ENCODE measurements at places on chromosomes 1 and 21.

GRCh38 chr1:206430031-206430983 lies 40.0 kb upstream of the IKBKE start:
- DNase-seq = no peak

- no peak for DNase-seq
Measured at GRCh38 chr1:90936731-90937130, 85.1 kb downstream of the ZNF644 start.

- no peak for DNase-seq
Measured at GRCh38 chr1:175353066-175353465, 160.5 kb upstream of the KIAA0040 start.

GRCh38 chr1:173400387-173400995 lies 76.6 kb upstream of the PRDX6 start:
- no peak for DNase-seq

DNA sequence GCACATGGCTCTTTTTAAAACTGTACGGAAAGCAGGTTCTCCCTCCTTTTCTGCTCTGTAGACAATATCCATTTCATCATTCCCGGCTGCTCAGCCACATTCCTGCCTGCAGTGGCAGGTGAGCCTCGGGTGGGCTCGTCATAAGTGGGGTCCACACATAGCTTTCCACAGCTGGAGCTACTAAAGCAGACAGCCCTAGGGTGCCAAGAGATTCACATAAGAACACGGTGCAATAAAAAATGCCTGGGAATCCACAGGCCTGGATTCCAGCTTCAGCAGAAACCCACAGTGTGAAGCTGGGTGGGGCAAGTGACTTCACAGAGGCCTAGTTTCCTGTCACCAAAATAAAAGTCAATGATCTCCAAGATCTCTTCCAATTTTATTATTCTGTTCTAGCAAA lies 96.4 kb downstream of the MIS18A start:
- no peak for DNase-seq

DNA sequence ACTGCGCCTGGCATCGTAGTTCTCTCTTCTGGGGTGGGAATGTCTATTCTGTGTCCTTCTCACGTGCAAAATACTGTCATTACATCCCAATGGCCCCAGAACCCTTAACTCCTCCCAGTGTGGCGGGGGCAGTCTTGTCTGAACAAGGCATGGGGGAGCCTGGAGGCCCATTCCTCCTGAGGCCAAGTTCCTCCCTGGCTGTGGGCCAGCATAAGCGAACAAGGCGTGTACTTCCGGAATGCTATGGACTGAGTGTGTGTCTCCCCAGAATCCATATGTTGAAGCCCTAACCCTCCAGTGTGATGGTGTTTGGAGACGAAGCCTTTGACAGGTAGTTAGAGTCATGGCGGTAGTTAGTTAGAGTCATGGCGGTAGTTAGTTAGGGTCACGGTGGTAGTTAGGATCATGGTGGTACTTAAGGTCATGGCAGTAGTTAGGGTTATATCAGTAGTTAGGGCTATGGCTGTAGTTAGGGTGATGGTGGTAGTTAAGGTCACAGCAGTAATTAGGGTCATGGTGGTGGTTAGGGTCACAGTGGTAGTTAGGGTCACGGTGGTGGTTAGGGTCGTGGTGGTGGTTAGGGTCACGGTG lies 71.0 kb downstream of the PRKCZ start:
- DNase-seq = no peak

GRCh38 chr1:219088778-219089557 lies 84.7 kb upstream of the LYPLAL1 start:
- peak; percentile 97 for DNase-seq

DNA sequence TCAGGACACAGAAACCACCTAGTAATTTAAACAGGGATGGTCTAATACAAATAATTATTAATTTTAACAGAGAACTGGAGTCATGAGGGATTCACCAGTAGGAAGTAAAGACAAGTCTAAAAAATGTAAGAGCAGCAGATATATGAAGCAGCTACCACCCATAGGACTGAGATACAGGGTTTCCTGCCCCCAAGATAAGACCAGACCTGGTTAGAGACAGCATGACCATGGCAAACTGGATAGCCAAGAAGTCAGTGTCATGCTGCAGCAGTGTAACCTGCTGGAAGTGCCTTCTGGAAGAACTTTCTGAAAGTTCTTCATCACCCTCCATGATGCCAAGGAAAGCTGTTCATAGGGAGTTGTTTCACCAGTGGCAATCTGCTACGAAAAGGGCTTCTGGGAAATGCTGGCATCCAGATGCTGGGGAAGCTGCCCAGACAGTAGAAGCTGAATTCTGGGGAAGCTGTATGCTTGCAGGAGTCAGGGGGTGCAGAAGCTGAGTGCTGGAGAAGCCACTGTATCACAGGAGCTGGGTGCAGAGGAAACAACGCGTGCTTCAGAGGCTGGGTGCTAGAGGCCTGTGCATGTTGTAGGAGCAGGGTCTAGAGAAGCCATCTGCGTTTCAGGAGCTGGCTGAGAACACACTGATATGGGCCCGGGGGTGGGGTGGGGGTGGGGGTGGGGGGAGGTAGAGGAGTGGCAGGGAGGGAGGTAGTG lies 356.4 kb downstream of the DISC1 start:
- DNase-seq = peak; percentile 40

- no peak for DNase-seq
Measured at GRCh38 chr1:14242123-14242522, 356.4 kb upstream of the KAZN start.

DNA sequence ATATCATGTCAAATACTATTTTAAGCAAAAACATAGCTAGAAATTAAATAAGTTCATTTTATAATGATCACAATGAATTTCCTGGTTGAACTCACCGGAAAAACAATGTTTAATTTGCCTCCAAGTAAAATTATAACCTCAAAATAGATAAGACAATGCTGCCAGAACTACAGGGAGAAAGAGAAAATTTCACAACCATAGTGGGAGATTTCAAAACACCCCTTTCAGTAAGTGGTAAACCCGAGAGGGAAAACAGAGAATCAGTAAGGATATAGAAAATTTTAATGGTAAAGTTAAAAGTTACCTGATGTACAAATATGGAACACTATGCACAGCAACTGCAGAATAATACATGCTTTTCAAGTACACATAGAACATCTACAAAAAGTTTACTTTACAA lies 43.2 kb upstream of the PLA2G4A start:
- peak; percentile 39 for DNase-seq

- no peak for DNase-seq
Measured at GRCh38 chr1:243558576-243558975, 291.5 kb downstream of the AKT3 start.

DNA sequence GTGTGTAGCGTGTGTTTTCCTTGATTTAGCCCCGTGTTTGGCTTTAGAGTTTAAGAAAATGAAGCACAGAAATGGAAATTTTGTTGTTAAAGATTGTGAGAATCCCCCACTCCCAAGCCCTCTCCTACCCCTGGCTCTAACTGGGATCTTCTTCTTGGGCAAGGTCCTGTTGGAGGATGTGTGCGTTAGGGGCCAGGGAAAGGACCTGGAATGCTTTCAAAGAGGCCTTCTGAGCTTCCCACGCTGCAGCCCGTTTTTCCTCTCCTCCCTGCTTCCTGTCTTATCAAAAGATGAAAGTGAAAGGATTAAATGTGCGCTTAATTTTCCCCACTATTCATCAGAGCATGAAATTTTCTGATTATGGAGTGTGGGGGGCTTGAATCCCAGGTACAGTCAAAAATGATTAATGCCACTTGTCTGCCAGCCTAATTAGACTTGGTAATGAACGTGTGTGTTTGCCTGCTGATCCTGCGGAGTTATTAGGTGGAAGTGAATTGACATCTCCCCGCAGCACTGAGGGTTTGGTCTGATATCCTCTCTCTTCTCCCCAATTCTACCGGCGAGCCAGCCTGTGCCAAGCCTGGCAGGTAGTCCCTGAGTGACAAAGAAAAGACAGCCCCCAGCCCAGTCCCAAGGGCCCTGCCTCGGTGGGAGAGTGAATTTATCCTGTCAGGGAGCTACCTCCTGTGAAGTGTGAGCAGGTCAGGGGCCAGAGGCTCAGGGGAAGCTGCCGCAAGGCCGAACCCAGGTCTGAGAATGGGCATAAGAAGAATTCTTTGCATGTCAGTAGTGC lies 4.9 kb downstream of the RASSF5 start:
- DNase-seq = no peak

GRCh38 chr1:229448354-229448753 lies 14.5 kb upstream of the ACTA1 start:
- DNase-seq = no peak

GRCh38 chr1:212207118-212207517 lies 78.1 kb upstream of the PPP2R5A start:
- no peak for DNase-seq

DNA sequence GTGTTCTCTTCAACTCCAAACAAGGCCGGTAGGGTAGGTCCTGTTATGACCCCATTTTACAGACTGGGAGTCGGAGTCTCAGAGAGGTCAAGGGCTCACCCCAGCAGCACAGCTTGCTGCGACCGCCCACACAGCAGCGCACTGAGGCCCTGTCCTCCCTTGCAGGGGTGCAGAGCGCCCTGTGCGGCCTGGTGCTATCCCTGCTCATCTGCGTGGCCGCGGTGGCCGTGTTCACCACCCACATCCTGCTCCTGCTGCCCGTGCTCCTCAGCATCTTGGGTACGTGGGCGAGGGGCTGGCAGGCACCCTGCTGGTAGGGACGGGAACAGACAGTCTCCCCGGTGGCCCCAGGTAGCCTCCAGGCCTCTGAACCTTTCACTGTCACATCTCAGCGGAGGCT lies 55.9 kb downstream of the DISP3 start:
- DNase-seq = no peak

- no peak for DNase-seq
Measured at GRCh38 chr1:3419415-3420204, 34.9 kb upstream of the ARHGEF16 start.

DNA sequence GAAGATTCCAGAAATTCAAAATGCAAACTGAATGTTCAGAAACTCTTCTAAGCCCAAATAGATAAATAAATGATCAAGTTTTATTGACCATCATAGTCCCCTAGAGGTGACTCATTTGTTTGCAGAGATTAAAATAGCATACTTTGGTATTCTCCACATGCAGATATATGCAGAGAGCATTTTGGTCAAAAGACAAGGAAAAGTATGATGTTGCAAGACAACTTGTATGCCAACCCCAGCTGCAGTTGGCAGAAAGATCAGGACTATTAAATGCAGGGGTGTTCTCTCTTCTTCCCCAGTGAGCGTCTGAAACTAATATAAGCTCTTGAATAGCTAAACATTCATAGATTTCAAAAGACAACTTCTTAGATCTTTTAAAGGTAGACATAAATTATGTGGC lies 404.9 kb downstream of the LTN1 start:
- no peak for DNase-seq

DNA sequence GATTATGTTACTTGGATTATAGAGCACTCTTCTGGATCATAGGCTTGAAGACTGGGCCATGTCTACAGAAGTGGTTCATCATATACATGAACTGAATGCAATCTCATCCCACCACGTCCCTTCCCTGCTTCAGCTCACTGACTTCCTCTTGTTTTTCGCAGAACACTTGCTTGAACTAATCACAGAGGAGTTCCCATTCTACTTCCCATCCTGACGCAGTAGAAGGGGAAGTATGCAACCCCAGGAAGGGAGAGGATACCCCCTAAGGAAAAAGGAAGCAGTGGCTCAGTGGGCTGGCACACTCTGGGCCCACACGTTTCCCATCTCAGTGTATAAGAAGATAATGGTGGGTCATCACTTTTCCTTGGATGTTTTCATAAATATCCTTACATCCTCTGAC lies 36.2 kb downstream of the CASQ2 start:
- peak; percentile 12 for DNase-seq

DNA sequence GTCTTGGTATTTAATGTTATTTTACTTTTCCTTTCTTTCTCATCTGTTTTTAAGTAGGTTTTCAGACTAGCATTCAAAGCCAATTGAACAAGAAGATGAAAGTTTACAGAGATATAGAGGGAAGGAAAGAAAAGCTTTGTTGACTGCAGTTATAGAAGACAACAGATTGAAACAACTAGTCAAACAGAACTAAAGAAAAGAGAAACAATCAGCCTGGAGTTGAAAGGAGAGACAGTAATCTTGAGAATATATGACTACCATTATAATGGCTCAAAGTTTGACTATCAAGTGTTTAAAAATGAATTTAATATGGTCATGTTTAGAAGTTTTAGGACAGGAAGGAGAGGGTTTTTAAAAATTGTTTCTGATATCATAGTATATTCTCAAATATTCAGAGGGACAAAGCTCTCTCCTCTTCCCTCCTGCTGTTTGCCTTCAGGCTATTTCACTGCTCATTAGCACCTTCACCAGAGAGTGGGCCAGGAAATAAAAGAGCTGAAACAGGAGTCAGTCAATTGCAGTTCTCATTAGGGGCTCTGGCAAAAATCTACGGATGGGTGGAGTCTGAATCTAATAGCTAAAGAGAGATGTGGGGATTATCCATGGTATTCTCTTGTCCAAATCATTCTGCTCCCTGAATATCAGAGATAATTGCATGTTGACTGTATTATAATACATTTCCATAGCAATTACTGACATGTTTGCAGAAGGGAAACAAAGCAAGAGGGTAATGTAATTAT lies 577.8 kb downstream of the BRINP3 start:
- DNase-seq = no peak

- DNase-seq = peak; percentile 8
Measured at GRCh38 chr1:210239349-210240111, 6.9 kb downstream of the SERTAD4 start.

DNA sequence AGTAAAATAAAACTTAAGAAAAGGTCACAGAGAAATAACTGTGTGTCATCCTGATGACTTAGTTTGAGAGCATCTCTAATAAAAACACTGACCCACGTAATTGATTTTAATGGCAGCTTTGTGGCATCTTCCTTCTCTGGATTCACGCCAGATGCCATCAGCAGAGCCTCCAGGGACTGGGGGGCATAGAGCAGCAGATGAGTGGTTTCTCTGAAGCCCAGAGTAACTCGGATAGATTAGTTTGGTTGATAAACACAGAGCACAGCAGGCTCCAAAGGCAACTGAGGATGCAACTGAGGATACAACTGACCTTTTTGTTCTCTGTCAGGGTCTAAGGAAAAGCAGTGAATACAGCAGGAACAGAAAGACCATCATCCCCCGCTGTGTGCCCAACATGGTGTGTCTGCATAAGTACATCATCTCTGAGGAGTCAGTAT lies 180.8 kb downstream of the RPS6KC1 start:
- no peak for DNase-seq

DNA sequence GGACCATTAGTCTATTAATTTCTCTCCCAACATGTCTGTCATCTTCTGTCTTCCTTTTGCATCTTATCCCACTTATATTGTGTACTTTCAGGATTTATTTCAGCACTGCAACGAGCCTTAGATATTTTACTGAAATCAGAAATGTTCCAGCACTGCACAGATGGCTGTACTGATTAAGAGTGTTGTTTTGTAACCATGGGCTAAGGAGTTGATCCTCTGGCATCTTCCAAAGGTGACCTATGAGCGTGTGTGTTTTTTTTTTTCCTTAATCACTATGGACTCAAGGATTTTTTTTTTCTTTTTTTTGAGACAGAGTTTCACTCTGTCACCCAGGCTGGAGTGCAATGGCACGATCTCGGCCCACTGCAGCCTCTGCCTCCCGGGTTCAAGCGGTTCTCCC lies 7.1 kb upstream of the DDX59 start:
- no peak for DNase-seq

- DNase-seq = no peak
Measured at GRCh38 chr1:164901031-164901430, 342.0 kb downstream of the PBX1 start.
